AG09319 (cell line): ENCODE measurements at places on chromosomes 2 and 18.
A peak's percentile ranks its signal among the peaks of the same experiment; 100 is the strongest.

DNA sequence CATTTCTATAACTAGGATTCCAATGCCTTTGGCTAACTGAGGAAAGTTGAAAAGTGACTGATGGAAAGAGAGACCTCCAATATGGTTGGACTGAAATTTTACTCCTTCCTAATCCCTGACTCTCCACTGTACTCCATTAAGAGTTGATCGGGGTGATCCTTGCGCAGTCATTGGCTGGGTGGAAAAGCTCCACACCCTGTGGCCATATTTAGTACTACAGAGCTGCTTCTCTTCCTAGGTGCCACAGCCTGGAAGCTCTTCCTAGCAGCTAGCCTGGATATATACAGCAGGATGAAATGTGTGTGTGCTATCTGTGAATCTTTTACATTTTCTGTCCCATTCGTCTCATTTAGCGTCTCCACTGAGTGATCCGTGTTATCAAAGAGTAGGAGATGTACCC, 71.2 kb downstream of the MEP1B start:
- DNase-seq, result no peak

DNA sequence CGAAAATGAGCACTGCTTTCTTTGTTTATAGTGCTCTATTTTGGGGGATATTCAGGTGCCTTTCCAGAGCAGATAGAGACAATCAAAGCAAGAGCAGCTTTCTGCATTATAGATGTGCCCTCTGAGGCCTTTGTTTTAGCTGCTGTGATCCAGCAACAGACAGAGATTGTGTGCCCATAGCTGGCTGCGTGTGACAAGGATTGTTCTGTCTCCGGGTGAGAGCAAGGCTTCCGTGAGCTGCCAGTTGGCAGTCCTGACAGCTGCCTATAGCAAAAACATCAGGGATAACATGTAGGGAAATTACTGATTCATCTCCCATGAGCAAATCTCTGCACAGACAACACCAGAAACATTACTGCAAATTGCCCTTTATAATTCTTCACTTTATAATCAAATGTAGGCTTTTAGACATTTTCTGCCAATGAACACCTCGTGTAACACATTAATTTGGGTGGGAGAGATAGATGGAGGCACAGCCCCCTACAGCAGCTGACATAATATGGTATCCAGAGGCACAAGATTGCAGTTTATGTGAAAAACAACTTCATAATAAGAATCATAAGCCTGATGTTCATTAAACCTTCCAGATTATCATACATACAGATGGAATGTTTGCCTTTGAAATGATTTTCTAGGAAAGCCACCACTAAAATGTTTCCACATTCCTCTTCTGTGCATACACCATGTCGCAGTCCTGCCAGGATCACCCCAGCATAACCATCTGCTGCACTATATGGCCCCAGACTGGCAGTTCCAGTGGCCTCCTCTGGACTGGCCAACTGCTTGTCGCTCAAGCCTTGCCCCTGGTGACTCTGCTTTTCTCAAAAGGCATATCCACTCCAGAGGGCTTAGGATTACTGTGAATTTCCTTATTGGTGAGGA, 131.2 kb downstream of the TRIB2 start:
- DNase-seq, result no peak

DNA sequence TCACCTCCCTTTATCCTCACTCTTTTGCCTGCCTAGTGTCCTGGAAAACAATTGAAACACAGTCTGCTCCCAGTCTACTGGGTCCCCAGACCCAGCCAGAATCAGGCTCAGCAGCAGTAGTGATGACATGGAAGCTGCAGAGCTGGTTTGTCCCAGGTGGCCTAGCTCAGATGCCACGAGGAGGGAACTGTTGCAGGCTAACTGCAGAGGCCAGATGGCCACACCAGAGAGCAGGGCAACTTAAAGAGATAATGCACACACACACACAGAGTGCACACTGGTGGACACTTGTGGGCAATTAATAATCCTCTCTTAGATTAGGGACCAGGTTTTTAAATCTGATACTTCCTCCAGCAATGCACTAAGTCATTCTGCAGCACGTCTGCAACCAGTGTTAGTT, 42.4 kb downstream of the GYPC start:
- DNase-seq, result no peak

DNA sequence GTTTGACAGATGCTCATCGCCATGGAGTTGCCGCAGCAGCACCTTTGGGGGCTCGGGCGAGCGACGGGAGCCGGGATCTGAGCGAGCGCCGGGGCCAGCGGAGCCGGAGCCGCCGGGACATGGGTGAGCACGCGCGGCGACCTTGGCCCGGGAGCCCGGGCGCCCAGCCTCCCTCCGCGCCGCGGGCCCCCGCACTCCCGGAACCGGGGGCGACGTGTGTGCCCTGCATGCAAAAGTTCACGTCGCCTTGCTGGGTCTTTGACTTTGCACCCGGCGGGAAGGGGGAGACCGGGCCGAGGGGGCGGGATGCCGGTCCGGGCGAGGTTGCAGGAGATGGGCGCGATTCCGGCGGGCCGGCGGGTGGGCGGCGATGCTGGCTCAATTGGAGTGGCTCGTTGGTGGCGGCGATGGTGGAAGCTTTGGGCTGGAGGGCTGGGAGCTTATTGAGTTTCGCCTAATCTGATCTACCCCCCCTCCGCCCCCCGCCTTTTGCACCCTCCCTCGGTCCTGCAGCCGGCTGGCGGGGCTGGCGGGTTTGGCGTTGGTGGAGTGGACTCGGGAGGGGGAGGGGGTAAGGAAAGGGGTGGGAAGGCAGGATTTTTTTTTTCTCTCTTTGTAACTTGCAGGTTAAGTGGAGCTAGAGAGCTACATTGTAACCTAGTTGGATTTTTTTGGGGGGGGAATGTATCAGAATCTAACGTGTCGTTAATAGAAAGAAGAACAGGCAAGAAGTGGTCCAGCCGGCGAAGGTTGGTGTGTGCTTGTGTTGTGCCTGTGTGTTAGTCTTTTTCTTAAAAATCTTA, at the start of gene SETBP1:
Gene SETBP1 (plus strand): TSS at position 616 of the 803 bp plus-strand sequence. CDS start 20,459 bp downstream, outside the sequence.
- DNase-seq, result peak; percentile 42

DNA sequence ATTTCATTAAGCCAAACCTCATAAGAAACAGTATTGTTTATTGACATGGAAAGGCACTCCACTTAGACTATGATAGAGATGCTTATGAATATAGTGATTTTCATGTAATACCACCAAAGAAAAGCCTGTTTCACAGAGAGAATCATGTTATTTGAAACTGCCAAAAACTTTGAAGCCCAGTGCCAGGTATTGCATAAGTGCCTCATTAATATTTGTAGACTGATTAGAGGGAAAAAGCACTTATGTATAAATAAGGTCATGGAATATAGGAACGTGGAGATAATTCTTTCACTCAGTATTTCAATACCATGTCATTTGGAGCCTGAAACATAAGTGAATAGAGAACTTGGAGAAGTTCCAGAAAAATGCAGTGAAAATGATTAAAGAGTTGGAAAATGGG, 162.6 kb upstream of the CRIM1 start:
- DNase-seq, result no peak
